ENCODE measurements at places on chromosomes 13 and 19.
A peak's percentile ranks its signal among the peaks of the same experiment; 100 is the strongest.

DNA sequence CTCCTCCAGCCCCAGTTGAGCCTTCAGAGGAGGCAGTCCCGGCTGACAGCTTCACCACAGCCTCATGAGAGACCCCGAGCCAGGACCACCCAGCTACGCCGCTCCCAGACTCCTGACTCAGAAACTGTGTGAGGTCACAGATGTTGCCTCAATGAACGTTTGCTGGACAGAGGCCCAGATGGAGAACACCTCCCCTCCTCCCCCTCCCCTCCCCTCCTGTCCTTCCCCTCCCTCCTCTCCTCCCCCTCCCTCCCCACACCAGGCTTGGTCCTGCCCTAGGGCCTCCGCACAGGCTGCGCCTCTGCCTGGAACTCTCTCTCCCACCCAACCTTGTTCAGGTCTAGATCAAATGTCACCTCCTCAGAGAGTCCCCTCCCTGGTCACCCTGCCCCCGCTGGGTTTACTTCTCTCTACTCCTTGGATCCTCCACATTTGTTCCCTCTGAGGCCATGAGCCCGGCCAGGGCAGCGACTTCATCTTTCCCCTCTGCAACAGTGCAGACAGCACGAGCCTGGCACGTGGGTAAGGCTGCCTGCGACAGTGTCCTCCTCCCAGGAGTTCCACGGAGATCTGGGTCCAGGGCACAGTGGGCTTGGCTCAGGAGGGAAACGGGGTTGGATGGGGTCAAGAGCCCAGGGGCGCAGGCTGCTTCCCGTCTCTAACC lies 17.4 kb downstream of the PIP5K1C start:
- DNase-seq, result no peak

DNA sequence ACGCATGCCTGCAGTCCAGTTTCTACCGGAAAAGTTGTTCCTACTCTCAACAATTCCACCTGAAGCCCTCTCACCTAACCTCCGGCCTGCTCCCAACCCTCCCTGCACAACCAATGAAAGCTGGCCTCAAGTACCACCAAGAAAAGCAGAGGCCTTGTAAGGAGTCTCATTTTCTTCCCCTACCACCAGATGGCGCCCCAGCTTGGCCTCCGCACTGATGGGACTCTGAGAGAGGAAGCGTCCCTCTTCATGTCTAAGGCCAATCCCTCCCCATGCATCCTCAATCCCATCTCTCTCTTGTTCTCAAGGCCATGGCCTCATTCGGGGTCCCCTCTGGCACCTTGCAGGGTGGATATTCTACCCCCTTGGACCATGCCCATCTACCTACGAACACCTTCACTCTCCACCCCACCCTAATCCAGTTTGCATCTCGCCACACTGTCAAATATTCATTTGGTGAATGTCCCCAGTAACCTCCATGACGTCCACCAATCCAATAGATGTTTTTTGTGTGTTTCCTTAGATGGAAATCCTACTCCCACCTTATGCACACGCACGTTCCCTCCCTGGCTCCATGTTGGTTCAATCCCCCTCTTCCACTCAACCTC lies 412.8 kb downstream of the ZNF536 start:
- DNase-seq, result peak; percentile 19

DNA sequence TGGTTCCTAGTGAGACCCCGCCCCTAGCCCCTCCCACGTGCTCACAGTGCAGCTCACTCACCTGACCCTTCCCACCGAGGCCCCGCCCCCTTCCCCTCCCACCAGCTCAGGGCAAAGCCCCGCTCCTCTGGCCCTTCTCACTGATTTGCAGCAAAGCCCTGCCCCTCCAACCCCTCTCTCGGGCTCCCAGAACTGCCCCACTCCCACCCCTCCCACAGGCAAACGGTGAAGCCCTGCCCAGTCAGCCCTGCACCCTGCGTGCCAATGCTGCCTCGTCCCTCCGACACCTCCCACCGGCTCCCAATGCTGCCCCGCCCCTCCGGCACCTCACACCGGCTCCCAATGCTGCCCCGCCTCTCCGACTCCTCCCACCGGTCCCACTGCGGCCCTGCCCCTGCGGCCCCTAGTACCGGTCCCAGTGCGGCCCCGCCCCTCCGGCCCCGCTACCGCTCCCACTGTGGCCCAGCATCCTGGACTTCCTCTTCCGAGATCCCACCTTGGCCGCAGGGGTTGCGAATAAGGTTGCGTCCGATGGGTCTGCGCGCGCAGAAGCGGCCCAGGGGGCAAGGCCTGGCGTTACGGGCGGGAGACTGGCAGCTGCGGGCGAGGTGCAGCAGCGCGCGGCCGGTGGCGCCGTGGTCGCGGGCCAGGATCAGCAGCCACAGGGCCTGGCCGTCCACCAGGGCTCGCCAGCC lies 834 bp downstream of the FBXO27 start:
- peak; percentile 76 for DNase-seq

- no peak for DNase-seq
Observed at GRCh38 chr19:19120308-19121231, 17.7 kb downstream of the TMEM161A start.

- DNase-seq, result no peak
Observed at GRCh38 chr19:40717325-40717879, 490 bp downstream of the ITPKC start.

- no peak for DNase-seq
Observed at GRCh38 chr19:1516395-1516753, 3.6 kb upstream of the ADAMTSL5 start.

- no peak for DNase-seq
Observed at GRCh38 chr13:21967871-21968270, 297.0 kb downstream of the FGF9 start.

- no peak for DNase-seq
Observed at GRCh38 chr13:105087945-105088344, 1447.5 kb downstream of the EFNB2 start.

- DNase-seq, result no peak
Observed at GRCh38 chr19:48681127-48681470, 8.3 kb upstream of the NTN5 start.

GRCh38 chr13:113417836-113418721 lies 35.2 kb downstream of the ADPRHL1 start:
- DNase-seq, result no peak

DNA sequence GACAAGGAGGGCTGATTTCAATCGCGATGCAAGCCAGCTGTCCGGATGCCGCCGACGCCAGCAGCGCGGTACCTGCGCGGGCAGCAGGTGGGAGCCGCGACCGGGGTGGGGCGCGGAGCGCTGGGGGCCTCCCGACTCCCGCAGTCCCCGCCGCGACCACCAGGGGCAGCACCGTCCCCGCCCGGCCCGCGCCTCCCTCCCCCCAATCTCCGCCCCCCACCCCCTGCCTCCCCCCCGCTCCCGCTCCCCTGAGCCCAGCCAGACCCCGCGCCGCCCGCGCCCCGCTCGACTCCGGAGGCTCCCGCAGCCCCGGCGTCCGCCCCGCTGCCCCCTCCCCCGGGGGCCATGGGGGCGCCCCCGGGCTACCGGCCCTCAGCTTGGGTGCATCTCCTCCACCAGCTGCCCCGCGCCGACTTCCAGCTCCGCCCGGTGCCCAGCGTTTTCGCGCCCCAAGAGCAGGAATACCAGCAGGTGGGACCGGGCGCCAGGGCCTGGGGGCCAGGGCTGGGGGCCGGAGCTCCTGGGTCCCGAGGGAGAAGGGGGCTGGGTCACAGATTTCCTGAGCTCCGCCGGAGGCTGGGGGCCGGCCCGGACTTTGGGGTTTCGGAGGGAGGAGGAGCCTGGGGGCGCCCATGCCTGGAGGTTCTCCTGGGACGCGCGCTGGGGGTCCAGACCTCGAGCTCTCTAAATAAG lies at the start of gene TTYH1:
TSS of gene TTYH1 (plus strand) at position 257 of the 693 bp plus-strand sequence. CDS start at position 346, 89 bp downstream.
- DNase-seq, result no peak

DNA sequence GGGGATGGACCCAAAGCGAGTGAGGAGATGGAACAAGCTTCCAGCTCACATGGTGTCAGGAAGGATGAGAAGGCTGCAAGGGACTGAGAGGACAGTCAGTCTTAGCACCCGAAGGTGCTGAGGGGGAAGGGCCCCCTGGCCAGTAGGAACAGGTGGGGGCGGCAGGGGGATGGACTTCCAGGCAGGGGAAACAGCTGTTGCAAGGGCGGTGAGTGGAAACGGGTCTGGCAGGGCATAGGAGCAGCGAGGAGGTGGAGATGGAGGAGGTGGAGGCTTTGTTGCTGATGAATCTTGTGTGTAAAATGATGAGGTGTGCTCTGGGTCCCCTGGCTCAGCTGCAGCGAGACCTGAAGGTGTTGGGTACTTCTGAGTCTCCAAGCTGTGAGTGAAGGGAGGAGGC lies 1.2 kb downstream of the MAP1S start:
- no peak for DNase-seq

DNA sequence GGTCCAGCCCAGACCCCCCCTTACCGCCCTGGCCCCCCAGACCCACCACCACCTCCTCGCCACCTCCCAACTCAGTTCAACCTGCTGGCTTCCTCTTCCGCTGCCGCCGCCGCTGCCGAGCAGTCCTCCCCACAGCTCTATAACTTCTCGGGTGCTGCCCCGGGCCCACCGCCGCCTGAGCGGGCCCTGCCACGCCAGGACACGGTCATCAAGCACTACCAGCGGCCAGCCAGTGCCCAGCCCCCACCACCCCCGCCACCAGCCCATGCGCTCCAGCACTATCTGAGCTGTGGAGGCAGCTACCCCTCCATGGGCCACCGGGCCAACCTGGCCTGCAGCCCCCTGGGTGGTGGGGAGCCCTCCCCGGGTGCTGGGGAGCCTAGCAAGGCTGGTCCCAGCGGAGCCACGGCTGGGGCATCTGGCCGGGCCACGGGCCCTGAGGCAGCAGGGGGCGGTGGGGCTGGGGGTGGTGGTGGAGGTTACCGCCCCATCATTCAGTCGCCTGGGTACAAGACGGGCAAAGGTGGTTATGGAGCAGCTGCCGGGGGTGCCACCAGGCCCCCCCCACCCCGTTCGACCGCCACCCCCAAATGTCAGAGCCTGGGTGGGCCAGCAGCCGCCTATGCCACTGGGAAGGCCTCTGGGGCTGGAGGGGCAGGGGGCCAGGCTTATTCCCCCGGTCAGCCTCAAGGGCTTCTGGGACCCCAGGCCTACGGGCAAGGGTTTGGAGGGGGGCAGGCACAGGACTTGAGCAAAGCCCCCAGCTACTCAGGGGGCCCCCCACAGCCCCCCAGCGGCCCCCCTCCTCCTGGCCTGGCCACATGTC lies 4.2 kb downstream of the PRR12 start:
- no peak for DNase-seq

GRCh38 chr13:110343241-110343865 lies 36.3 kb downstream of the COL4A2 start:
- DNase-seq, result no peak

GRCh38 chr13:40336228-40337221 lies 329.9 kb downstream of the FOXO1 start:
- no peak for DNase-seq

GRCh38 chr19:5691822-5692722 lies 2.0 kb downstream of the RPL36 start:
- DNase-seq, result no peak

GRCh38 chr13:42017264-42017663 lies 31.2 kb upstream of the DGKH start:
- DNase-seq, result no peak

DNA sequence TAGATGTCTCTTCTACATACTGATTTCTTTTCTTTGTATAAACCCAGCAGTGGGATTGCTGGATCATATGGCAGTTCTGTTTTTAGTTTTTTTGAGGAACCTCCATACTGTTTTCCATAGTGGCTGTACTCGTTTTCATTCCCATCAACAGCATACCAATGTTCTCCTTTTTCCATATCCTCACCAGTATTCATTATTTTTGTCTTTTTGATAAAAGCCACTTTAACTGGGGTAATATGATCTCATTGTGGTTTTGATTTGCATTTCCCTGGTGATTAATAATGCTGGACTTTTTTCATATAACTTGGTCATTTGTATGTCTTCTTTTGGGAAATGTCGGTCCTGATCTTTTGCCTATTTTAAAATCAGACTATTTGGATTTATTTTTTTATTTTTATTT lies 108.5 kb downstream of the PAN3 start:
- DNase-seq, result no peak

GRCh38 chr13:29847501-29847983 lies 2.9 kb downstream of the UBL3 start:
- DNase-seq, result no peak

DNA sequence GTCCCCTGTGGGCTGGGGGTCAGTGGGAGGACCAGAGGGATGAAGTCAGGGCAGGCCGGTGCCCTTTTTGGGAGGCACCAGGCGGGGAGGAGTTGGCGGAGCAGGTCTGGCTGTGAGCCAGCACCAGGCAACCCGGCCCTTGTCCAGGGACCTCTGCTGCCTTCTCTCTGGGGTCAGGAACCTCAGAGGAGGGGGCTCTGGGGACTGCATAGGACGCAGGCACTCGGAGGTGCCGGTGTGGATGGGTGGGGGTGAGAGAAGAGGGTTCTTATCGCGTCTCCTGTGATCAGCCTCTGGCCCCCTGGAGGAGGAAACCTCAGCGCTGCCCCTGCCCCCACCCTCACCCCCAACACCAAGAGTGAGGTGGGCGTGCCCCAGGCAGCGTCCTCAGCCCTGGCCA lies 16.5 kb downstream of the DPF1 start:
- no peak for DNase-seq

- no peak for DNase-seq
Observed at GRCh38 chr19:19342086-19343015, 21.7 kb downstream of the MAU2 start.

DNA sequence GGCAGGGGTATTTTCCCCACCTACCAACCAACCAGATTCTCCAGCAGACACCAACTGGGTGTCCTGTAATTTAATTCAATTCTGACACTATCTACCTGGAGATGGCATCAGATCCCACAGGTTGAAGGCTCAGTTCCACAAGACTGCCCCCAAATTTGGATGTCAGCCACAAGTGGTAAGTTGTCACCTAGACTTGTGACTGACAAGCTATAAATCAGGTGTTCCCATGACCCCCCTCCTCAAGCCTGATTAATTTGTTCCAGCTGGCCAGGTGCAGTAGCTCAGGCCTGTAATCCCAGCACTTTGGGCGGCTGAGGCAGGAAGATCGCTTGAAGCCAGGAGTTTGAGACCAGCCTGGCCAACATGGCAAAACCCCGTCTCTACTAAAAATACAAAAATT lies 10.6 kb upstream of the HAUS5 start:
- DNase-seq, result no peak

- DNase-seq, result no peak
Observed at GRCh38 chr13:71359641-71360040, 507.4 kb downstream of the DACH1 start.

DNA sequence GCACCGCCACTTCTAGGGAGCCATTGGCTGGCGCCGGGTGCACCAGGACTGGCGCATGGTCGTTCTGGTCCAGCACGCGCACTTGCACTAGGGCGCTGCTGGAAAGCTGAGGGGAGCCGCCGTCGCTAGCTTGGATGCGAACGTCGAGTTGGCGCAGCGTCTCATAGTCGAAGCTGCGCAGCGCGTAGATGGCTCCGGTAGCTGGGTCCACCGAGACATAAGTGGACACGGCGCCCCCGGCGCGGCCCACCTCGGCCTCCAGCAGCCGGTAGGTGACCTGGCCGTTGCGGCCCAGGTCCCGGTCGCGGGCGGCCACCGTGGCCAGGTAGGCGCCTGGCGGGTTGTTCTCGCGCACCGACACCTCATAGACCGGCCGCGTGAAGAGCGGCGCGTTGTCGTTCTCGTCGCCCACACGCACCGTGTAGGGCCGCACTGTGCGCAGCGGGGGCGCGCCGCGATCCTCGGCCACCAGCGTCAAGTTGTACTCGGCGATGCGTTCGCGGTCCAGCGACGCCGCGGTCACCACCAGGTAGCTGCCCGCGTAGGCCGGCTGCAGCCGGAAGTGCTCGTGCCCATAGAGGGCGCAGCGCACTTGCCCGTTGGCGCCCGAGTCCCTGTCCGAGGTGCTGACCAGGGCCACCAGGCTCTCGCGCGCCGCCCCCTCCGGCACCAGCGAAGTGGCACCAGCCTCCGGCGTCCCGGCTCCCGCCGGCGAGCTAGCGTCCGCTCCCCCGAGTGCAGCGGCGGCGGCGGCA lies 1.7 kb downstream of the PCDH8 start:
- peak; percentile 50 for DNase-seq

- DNase-seq, result no peak
Observed at GRCh38 chr19:40933025-40933424, 51.0 kb upstream of the CYP2A7 start.
